ENCODE measurements at places on chromosomes 3 and 15.
A peak's percentile ranks its signal among the peaks of the same experiment; 100 is the strongest.

DNA sequence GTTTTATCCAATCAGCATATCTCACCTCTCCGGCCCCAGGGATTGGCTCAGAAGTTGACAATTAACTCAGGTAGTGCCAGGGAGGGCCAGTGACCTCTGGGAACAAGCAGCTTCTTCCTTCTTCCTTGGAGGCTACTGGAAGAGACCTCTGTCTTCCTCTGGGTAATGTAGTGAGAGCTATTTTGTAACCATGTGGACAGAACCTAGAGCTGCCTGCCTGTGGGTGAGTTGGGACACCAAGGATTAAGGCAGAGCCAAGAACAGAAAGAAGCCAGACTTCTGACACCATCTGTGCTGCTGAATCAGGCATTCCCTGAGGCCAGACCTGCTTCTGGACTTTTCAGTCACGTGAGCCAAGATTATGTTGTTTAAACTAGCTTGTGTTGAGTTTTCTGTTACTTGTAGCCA lies 5.9 kb upstream of the NDUFAF1 start:
- no peak for DNase-seq

DNA sequence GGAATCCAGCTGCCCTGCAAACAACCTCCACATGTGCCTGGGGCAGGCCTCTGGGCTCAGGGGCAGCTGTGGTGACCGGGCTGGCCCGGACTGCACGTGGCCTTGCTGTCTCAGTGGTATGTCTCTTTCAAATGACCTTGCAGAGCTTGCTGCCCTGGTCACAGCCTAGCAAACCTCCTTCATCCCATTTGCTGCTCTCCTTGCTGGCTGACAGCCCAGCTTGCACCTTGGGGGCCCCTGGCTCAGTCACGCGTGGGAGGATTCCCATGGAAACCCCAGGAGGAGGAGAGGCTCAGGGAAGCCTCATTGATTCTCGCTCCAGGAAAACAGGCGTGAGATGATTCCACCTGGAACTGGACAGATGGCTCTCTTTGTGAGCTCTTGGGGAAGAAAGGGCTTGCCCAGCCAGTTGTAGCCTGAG lies 5.6 kb downstream of the SPSB4 start:
- no peak for DNase-seq

DNA sequence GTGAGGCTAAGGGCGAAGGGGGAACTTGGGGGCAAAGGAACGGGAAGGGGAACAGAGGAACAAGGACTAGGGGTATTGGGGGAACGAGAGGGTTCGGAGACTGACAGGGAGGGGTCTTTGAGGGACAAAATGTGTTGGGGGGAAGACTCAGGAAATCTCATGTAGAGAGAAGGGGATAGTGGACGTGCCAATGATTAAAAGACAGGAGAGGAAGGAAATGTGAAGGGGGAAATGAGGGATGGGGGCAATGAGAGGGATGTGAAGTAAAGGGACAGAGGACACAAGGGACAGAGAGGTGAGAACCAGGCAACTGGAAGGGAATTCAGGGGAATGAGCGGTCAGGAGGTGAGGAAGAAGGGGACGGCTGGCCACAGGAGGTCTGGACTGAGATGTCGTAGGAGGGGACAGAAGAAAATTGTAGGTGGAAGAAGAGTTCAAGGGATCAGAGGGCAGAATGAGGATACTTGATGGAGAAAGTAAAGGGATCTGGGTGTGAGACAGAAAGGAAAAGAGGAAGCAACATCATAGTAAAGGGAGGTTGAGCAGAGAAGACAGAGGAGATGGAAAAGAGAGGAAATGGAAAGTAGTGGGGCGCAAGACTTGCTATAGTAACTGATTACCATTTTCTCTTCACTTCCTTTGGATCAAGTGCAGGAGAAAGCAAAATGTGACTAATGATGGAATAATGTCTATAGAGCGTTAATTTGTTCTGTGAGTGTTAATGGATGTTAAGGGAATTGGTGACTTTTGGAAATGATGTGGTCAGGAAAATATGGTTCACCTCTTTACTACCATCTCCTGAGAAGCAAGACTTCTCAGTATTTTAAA lies 749 bp downstream of the RAB8B start:
- no peak for DNase-seq

DNA sequence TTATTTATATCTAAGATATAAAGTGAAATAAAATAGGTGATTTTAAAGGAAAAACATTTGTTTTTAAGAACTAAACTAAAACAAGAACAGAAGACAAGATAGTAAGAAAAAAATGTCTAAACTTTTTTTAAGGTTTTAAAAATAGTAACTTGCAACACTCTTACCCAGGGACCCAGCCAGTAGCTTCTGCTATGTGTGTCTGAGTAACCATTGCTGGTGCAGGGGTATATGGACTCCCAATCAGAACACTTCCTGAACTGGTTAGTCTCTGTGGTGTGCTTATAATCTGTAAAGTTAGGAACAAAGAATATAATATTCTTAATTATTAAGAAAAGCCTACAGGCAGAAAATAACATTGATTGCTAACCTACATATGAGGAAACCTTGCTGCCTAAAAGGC lies 118.4 kb downstream of the ATP1B3 start:
- DNase-seq = no peak

- DNase-seq = no peak
These were observed 2.9 kb upstream of the TBC1D5 start for GRCh38 chr3:17745301-17745700.

- no peak for DNase-seq
These were observed 72.9 kb upstream of the ATP2C1 start for GRCh38 chr3:130820976-130821375.

DNA sequence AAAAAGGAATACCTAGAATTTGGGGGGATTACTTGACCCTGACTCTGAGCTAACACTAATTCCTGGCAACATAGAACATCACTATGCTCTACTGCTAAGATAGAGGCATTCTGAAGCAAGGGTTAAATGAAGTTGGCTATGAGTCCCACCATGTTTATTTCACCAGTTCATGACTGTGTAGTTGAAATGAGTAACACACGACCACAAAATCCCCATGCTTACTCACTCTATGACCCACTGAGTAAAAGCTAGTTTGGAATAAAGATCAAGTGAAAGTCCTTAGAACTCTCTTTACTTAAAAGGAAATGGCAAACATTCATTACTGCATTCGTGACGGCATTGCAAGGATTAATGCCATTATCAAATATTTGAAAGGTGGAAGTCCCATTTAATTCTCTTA lies 47.4 kb downstream of the MRPL46 start:
- no peak for DNase-seq

DNA sequence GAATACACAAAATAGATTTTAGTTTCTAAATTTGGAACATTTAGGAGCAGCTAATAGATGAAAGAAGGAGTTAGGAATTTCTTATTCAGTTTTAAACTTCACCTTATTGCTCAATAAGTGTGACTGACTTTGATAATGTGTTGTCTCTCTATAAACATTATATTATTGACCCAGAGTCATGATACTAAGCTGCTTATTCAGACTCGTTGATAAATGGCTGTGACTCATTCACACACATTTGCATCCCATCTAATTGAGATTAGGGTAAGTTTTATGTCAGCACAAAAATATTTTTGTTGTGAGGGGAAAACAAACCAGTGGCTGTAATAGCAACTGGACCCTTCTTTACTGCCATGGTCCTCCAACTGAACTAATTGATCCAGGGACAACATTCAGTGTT lies 137.6 kb downstream of the GOLIM4 start:
- DNase-seq = no peak

GRCh38 chr3:8324747-8325146 lies 176.9 kb upstream of the LMCD1 start:
- peak; percentile 2 for DNase-seq

DNA sequence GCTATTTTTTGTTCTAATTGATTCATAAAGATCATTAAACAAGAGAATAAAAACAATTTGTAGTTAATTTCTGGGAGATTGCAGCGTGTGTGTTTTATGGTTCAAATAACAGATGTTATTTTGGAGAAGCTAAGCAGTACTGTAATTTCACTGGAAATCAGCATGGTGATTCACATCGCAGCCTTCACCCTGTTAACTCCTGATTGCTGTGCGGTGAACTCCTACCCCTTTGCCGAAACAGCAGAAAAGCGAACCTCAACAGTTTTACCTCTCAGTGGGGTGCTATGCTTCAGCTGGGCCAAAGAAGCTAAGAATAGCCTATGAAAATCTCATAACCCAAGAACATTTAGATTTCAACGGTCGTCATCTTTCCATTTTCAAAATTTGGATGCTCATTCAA lies 441.5 kb upstream of the RARB start:
- DNase-seq = no peak

GRCh38 chr3:25355034-25355885 lies 72.8 kb upstream of the RARB start:
- no peak for DNase-seq

GRCh38 chr3:15964605-15965442 lies 167.0 kb upstream of the ANKRD28 start:
- no peak for DNase-seq

- DNase-seq = no peak
These were observed 57.3 kb downstream of the LINGO1 start for GRCh38 chr15:77575203-77575934.

Measured in effector CD8-positive, alpha-beta T cell (primary cell).